ENCODE measurements at places on chromosomes 6 and 20.

- no peak for DNase-seq
Observed at GRCh38 chr6:100435299-100435698, 29.4 kb downstream of the SIM1 start.

DNA sequence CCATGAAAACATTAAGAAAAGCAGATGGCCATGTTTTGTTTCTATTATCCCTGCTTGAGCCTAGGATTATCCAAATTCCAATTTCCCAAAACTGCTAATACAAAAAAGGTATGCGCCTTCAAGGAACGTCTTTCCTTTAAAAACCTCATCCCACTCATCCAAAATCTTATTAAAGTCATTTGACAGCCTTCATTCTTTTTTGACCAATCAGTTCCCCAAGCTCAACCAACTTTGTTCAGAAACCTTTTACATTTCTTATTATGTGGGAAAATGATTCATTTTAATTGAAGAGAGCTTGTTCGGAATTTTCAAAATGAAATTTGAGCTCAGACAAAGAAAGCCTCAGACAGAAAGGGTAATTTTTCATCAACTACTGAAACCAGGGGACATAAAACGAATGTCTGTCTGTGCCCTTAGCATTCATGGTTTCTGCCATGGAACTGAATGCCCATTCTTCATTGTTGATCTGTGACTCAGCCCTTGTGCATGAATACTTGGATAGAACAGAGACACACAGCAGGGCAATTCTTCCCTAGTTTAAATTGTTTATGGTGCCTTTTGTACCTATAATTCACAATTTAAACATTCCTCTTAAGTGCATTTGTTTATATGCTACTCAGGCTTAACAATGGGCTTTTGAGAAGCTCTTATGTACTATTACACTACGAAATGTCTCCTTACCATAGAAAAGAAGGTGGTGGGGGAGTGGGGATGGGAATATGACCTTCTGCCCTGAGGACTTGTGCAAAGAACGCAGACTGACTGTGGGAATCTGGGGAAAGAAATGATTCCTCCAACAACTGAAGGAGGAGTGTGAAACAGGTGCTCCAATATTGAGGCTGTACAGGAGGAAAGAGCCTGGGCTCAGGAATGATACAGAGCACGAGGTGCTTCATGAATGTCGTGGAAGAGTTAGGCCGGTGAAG, 49.8 kb upstream of the ERVFRD-1 start:
- no peak for DNase-seq

GRCh38 chr6:166784691-166785090, 157.6 kb upstream of the RPS6KA2 start:
- DNase-seq: no peak

GRCh38 chr20:31578448-31579138, 26.5 kb upstream of the ID1 start:
- no peak for DNase-seq

DNA sequence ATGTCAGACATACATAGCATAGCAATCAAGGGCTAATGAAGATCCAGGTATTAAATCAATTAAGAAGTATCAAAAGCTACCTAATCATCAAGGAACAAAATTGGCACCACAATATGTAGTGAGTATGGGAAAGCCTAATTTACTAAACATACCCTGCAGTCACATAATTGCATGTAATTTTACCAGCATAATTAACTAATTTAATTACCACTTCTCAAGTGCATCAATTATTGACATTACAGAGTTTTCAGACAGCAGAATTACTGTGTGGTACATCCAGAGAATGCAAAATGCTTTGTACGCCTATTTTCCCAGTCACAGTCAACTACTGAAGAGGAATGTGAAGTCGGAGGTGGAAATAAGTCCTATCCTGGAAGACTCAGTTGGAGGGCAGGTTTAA, 279.0 kb upstream of the ID4 start:
- no peak for DNase-seq

DNA sequence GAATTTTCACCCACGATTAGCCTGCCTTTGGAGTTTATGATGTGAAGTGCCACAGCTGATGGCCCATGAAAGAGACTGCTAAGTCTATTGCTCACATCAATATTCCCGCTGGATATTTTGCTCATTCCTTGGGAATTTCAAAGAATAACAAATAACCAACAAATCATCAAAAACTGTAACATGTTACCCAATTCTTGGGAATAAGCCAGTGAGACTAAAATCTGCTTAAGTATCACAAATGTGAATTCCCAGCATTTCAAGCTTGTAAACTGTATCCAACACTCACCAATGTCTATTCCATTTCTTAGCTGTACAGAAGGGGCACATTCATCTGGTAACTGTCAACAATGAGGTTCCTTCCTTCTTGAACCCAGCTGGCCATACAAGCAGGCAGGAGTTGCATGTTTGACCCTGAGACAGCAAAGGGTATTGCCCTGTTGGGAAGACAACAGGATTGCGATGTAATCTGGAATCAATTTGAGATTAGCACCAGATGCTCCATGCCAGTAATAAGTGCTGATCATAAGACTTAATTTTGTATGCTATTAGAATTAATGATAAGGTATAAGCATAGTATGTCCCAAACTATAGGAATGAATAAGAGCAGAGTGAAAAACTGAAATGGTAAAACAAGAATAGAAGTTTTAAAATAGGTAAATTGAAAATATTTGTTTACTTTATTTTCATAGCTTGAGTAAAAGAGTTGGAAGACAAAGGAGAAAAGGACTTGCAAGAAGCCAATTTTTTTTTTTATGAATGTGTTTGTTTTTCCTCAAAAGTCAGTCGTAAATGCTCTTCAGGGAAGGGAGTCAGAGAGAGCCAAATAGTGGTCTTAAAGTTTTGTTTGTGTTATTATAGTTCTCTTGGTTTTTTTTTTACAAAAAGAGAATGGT, 58.8 kb downstream of the RSPO3 start:
- no peak for DNase-seq

GRCh38 chr6:21323577-21323976, 270.0 kb upstream of the SOX4 start:
- no peak for DNase-seq

- DNase-seq: no peak
Observed at GRCh38 chr6:30681766-30682142, 4.7 kb downstream of the PPP1R18 start.

- DNase-seq: no peak
Observed at GRCh38 chr6:10369896-10370295, 45.0 kb downstream of the TFAP2A start.
